Stimulated activated CD8-positive, alpha-beta memory T cell treated with anti-CD3 and anti-CD28 coated beads, Interleukin-7, amount 100 ng/mL, for 24 hours (primary cell): ENCODE measurements at places on chromosomes 11 and 22.

GRCh38 chr11:31805629-31806185 lies 5.4 kb downstream of the PAX6 start:
- DNase-seq = no peak

GRCh38 chr11:60251485-60252212 lies 8.7 kb upstream of the MS4A4E start:
- DNase-seq = no peak

DNA sequence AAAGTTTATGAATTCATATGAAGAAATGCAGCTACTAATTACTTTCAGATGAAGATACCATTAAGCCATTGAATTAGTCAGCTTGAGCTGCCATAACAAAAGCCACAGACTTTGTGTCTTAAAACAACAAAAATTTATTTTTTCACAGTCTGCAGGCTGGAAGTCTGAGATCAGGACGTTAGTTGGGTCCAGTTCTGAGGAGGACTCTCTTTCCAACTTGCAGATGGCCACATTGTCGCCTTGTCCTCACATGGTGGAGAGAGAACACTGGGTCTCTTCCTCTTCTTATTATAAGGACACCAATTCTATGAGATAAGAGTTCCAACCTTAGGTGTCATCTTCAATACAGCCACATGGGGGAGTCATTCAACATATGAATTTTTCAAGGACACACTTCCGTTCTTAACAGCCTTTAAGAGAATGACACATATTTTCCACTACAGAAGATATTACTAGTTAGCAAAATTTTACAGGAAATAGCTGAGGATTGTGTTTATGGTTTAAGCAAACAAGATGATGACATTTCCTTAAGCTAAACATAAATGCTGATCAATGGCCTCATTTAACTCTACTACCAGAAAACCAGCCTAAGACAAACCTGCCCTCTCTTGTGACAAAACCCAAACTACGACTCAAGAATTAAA lies 56.0 kb downstream of the DCUN1D5 start:
- no peak for DNase-seq

GRCh38 chr11:75851203-75851602 lies 36.2 kb downstream of the UVRAG start:
- no peak for DNase-seq

DNA sequence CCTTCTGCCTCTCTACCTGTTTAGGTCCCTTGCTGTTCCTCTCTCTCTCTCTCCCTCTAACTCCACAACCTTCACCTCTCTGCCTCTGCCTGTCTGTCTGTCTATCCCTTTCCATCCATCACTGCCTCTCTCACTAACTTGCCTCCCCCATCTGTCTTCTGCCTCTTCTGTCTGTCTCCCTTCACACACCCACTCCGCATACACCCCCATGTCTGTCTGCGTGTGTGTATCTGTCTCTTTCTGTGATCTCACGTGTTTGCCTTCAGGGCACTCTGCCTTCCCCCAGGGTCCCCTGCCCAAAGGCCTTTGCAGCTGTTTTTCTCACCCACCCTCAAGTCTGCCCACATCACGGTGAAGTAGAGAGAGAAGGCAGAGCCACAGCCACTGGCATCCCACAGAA lies 7.9 kb downstream of the RTN4RL2 start:
- no peak for DNase-seq

DNA sequence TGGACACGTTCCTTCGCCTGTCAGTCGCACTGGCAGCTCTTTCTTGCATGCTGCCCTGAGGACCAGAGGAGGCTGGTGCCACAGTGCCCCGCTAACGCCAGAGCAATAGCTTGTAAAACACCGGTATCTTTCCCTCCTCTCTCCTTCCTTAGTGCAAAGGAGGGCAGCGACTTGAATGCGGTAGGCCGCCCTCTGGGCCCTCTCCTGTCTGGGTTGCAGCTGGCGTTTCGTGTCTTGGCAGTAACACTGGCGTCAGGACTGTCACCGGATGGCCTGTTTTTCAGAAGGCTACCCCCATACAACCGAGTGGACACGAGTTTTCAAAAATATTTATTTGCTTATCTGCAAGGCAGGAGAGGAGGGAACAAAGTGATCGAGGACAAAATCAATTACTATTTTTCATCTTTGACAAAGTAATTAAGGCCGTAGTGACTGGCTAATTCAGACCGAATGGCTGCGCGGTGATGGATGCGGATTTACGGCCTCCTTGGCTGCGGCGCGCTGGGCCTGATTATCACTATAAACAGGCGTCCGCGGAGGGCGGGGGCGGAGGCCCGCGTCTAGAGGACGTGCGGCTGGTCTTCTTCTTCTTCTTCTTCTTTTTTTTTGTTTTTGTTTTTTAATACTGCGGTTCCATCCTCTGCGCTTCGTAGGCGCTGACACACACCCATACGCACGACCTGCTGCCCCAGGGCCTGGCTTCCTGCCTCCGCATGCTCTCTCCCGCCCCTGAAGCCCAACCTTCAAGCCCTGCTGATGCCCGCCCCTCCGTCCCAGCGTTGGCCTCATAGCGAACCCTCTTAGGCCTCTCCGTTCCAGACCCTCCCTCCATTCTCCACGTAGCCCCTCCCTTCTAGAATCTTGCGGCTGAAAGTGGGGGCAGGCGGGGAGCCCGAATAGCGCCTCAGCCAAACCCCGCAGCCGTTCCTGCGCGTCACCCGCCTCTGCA lies 2.9 kb upstream of the SLC6A5 start:
- no peak for DNase-seq

DNA sequence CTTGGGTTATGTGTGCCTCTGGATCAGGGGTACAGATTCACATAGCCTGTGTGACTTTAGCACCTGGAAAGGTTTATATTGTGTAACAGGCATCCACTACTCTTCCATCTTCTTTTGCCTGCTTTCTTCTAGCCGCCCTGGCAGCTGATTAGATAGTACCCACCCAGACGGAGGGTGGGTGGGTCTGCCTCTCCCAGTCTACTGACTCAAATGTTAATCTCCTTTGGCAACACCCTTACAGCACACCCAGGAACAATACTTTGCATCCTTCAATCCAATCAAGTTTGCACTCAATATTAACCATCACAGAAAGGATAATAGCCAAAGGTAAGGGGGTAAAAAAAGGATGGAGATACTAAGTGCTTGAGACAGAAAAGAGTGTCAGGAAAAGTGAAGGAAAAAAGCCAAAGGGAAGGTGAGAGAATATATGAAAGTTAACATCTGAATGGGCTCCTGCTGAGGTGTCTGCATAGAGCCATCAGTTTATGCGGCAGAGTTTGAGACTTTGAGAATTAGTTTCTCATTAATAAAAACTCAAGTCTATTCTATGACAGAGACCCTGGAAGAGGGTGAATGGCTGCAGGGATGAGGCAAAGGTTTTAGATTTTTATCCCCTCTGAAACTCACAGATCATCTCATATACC lies 2.6 kb upstream of the OR51B6 start:
- no peak for DNase-seq

DNA sequence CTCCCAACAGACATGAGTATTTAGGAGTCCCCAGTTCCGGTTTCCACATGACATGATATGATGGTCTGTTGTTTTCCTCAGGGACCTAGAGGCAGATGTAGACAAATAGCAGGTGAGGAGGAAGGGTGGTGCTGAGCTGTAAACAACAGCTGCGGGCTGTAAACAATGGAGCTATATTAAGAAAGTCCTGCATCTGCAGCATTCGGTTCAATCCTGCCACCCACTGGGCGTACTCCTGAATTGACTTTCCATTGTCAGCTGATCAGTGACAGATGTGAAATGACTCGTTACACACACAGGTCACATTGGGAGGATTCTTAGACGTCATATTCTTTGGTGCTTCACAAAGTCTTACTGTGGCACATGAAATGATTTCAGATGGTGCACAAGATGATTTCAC lies 26.8 kb upstream of the RAG1 start:
- no peak for DNase-seq

- no peak for DNase-seq
These were observed 1.2 kb upstream of the MYO7A start for GRCh38 chr11:77126861-77127234.

DNA sequence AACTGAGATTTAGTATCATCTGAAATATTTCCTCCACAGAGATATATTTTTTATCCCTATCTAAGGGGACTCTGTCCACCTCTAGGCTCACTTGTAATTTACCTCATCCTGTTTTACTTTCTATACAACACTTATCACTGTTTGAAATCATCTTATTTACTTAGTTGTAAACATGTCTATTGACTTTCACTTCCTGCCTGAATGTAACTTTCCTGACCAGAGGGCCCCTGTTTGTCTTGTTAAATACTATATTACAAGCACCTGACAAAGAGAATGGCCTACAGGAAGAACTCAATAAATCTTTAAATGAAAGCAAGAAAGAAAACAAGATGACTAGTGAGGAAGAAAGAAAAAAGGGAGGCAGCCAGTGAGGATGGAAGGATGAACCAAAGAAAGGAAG lies 1727.5 kb downstream of the LRRC4C start:
- no peak for DNase-seq

- no peak for DNase-seq
These were observed 4.9 kb upstream of the ZBED4 start for GRCh38 chr22:49848690-49849160.

DNA sequence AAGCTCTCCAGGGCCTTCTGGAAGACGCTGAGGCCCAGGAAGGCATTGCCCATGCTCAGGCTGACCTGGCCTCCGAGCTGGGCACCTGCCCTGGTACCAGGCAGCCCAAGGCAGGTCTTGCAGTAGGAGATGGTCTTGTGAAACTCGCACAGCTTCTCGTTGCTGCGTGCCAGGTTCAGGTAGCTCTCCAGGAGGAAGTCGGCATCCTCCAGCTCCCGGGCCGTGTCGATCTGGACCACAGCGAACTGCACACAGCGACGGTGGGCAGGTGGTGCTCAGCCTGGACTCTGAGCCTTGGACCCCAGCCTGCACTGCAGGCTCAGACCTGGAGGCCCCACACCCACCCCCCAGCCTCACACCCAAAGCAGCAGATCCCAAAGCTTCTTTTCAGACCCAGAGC lies 1.0 kb downstream of the RAPSN start:
- no peak for DNase-seq

DNA sequence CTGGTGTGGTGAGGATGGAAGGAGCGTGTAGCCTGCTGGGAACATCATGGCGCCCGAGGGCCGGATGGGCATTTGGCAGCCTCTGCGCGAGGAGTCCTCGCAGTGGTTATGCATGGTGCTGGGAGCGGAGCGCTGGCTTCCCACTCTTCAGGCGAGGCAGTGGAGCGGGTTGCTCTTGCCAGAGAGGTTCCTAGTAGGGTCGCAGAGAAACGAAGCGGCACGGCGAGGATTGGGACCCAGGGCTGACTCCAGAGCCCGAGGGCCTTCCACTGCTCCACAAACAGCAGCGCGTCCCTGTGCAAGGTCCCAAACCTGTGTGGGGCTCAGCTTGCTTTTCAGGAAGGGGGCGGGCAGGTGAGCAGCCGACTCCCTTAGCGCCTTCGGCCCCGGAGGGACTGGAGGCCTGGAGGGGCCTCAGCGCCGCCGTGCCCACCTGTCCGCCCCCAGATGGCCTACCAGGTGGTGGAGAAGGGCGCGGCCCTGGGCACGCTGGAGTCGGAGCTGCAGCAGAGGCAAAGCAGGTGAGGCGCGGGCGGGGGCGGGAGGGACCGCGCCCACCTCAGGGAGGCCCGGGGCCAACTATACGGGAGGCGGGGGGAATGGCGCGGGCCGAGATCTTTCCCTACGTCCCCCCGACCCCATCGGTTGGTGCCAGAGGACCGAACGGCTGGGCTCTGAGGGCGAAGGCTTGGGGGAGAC lies 7.2 kb downstream of the ATG16L2 start:
- DNase-seq = no peak

DNA sequence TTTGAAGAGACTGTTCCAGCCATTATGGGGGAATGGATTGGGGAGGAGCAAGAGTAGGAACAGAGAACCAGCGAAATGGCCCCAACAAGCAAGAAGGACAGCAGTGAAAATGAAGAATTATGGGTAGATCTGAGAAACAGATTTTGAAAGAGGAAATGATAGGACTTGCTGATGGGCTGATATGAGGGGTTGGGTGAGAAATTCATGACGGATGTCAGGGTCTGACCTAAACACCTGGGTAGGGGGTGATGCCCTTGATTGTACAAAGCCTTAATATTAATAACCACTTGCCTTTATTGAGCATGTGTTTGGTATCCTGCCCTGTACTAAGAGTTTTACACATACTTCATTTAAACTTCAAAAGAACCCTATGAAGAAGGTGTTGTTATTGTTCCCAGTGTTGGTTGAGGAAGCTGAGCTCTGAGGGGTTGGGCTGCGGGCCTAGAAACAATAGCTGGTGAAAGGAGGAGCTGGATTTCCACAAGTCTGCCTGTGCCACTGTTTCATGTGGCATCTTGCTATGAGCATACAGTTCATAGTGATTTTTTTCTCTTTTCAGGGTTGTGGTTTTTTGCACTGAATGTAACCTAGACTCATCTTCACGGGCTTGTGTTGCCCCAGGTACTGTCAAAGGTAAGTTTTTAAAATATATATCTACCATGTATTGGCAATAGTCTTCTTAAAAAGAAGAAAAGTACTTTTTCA lies 61.1 kb upstream of the TNRC6B start:
- DNase-seq = no peak

DNA sequence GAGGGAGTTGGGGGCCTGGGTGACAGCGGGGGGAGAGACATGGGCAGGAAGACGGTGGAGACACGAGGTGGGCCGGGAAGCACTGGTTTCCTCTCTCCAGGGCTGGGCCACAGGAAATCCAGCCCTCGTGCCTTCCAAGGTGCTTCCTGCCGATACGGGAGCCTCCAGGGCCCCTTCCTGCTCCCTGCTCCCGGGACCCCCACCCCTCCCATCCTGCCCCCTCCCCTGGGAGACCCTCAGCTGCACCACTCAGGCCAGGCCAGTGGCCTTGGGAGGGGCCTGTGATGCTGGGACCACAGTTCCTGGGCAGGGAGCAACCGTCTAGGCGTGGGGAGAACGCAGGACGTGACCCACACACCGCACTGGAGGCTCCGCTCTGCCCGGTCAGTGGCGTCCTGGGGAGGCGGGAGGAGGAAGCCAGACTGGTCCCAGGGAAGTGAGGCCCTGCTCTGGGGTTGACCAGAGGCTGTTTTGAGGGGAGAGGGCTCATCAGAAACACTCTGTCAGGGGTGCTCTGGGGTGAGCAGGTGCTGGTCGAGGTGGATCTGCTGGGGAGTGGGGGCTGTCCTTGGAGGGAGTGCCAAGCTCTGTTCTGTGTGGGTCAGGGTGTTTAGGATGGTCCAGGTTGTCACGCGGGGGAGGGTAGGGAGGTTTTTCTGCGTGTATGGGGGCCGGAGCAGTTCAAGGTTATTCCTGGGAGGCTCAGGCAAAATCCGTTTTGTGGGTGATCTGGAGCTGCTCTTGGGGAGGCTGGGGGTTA lies at the start of gene SHANK3:
TSS of gene SHANK3 (plus strand) at position 353 of the 760 bp plus-strand sequence.
- DNase-seq = no peak

- DNase-seq = no peak
These were observed 99.9 kb upstream of the GUCY1A2 start for GRCh38 chr11:107118025-107118720.

DNA sequence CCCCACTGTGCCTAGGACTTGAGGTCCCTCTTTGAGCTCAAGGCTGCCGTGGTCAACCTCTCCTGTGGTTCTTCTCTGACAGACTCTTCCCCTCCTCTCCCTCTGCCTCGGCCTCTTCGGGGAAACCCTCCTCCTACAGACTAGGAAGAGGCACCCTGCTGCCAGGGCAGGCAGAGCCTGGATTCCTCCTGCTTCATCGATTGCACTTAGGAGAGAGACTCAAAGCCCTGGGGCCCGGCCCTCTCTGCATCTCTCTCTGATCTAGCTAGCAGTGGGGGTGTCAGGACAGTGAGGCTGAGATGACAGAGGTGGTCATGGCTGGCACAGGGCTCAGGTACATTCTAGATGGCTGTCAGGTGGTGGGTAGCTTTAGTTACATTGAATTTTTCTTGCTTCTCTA lies 63.6 kb upstream of the EMID1 start:
- no peak for DNase-seq
